ENCODE measurements at places on chromosomes 12 and 14. TPM values are rescaled to one million over a fixed set of nuclear protein-coding genes. Genes with fewer than 3 reads are reported as not detected.
A peak's percentile ranks its signal among the peaks of the same experiment; 100 is the strongest.

- no peak for DNase-seq
Measured at GRCh38 chr12:98985156-98985555, 340.1 kb downstream of the APAF1 start.

The KLRC3 gene
- total RNA-seq: not detected

The C1R gene
- total RNA-seq: 143 TPM

The P2RX2 gene
- not detected for total RNA-seq

GRCh38 chr14:52443506-52443905, 108.8 kb downstream of the TXNDC16 start:
- no peak for DNase-seq

The DNAJC22 gene
- 0.08 TPM for total RNA-seq

- no peak for DNase-seq
Measured at GRCh38 chr14:37843954-37844607, 248.7 kb downstream of the TTC6 start.

The PRH1 gene
- 5.6 TPM for total RNA-seq

DNA sequence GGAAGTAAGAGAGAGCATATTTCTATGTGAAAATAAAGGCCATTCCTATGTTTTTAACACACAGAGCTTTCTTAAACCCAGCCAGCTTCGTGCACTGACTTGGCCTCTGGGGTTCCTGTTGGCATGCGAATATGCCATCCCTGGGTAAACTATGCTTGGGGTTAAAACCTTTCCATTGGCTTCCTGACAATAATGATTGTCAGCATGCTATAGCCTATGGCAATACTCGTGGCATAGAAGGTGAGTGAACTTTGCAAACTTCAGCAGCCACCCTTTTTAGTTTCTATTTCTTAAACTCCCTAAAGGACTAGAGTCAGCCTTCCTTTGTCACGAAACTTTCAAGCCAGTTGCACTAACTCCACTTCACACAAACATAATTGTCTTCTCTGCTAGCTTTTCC, 148.4 kb upstream of the RGS6 start:
- DNase-seq: no peak

The LRFN5 gene
- 0.30 TPM for total RNA-seq

GRCh38 chr14:54782751-54783659, 119.6 kb downstream of the GCH1 start:
- DNase-seq: no peak

DNA sequence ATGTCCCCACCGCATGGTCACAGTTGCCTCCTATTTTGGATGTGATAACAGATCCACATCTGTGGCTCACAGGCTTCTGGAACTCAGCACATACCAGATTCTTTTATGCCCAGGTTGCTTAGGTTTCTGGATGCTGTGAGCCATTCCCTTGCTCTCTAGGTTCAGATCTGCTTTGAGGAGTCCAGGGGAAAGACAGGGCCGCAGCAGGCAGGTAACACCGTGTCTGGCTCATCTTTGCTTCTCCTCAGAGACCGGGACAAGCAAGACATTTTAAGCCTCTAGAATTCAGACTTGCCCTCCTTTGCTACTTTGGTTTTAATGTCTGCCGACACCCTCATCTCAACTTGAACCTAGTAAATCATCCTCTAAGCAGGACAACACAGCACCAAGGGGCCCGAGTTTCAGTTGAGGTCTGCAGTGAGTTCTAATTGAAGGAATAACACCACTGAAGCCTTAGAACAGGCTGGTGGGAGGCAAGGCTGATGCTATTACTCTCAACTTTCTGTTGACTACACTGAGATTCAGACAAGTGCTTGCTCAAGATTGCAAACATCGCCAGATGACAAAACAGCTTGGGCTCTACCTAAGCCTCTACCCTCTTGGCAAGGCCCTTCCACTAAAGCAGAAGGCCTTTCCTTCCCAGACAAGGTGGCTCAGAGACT, 55.3 kb downstream of the MDM2 start:
- no peak for DNase-seq

DNA sequence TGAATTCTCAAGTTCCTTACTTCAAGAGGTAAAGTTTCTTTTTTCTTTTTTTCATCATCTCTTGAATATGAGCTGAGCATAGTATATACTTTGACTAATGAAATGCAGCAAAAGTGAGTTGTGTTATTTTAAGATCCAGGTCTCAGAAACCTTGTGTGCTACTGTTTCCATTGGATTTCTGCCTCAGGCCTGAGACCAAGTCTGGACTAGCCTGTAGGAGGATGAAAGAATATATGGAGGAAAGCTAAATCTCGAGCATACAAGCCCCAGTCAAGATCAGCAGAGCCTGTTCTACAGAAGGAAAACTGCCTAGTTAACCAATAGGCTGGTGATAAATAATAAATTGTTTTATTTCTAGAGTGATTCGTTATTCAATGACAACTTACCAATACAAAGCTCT, 652.5 kb downstream of the C12orf50 start:
- no peak for DNase-seq

DNA sequence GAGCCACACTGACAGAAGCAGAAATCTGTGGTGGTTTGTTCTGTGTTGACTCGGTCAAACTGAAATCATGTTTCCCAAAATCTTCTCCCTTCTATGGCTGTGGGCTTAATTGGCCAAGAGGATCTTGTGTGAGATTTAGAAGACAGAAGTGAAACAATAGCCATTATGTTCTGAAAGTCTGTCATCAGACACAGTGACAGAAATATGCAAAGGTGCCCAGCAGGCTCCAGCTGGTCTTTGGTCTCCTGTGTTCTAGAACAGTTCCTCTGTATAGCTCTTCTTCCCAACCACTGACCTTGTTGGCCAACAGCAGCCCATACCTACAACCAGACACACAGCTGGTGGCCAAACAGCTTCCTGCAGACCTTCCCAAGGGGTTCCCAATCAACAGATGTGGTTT, 25.0 kb upstream of the COCH start:
- no peak for DNase-seq

DNA sequence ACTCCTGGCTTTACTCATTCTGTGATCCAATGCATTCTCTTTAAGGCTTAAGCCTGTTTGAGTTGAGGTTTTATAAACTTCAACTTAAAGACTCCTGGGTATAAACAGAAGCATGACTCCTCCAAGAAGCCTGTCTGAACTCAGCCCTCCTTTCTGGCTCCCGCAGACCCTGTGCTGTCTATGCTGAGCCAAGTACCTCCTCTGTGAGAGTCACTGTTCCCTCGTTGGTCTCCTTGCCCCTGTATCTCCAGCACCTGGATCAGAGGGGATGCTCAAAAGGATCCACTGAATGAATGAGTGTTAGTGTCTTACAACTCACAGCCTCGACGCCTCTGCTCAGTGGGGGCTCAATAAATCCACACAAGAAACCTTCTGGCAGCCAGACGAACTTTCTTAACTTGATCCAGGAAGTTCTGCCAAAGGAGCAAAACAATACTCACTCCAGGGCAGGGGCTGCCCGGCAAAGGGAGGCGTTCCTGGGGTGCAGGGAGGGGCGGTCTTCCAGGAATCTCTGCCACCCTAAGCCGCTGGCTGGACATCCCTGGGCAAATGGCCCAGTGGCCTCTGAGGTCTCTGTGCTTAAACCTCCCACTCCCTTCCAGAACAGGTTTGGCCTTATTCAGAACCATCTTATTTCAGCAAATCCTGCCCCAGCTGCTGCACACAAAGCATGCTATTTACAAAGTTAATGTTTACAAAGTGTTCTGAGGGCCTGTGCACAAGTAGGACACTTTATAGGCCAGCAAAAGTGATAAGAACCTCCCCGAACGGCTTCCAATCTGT, 32.9 kb downstream of the MAP1LC3B2 start:
- peak; percentile 25 for DNase-seq

The RD3L gene
- 30.7 TPM for total RNA-seq

DNA sequence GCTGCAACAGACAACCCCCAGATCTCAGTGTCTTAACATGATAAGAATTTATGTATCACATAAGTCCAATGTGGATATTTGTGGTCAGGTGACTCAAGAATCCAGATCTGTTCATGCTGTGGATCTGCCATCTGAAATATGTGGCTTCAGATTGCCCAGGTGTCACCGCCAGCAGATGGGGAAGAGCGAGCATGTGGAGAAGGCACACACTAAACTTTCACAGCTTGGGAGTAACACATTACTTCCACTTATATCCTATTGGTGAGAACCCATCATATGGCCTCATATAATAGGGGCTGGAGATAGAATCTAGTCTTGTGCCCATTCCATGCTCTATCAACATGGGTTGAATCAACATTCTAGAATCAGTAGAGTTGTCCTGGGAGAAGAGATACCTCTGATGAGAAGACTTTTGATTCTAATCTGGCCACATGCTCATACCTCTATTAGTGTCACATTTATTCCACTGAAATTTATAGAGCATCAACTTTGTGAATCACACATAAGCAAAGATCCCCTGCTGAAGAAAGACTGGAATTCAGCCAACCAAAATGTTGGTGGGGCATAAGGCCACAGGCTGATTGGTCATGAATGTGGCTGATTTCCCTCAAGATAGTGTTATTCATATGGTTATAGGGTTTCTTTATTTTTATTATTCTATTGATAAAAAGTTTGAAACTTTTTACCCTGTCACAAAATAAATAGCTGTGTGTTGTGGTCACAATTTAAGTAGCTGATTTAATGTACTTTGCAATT, 6.0 kb upstream of the CALCOCO1 start:
- no peak for DNase-seq

GRCh38 chr12:124853781-124854636, 9.7 kb downstream of the SCARB1 start:
- no peak for DNase-seq

The P3H3 gene
- total RNA-seq: 17.5 TPM

DNA sequence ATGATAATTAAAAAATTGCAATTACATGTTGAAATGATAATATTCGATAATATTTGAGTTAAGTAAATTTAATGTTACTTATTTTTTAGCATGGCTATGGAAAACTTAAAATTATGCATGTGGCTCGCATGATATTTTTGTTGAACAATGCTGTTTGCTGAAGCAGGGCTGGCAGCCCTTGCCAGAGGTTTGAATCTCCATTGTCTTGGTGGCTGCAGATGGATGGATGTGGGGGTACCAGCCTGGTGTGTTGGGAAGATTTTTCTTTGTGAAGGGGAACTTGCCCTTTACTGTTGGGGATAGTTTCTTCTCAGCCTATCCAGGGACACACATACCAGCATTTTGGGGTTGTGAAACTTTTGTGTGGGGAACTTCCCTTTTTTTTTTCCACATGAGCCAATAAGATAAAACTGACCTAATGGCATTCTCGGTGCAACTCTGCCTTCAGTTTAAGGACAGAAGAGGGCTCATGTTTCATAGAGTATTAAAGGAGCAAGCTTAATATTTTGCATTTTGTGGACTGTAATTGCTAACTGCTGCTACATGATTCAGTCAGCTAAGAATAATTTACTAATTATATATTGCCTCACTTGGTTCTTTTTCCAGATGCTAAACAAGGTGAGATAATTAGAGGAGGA, 8.8 kb downstream of the RASSF3 start:
- DNase-seq: no peak

The FOXA1 gene
- not detected for total RNA-seq

- no peak for DNase-seq
Measured at GRCh38 chr14:61720294-61720661, 25.0 kb downstream of the HIF1A start.

- DNase-seq: no peak
Measured at GRCh38 chr12:4849115-4849541, 60.6 kb upstream of the KCNA1 start.

- DNase-seq: no peak
Measured at GRCh38 chr14:104129556-104129955, 8.8 kb upstream of the KIF26A start.

DNA sequence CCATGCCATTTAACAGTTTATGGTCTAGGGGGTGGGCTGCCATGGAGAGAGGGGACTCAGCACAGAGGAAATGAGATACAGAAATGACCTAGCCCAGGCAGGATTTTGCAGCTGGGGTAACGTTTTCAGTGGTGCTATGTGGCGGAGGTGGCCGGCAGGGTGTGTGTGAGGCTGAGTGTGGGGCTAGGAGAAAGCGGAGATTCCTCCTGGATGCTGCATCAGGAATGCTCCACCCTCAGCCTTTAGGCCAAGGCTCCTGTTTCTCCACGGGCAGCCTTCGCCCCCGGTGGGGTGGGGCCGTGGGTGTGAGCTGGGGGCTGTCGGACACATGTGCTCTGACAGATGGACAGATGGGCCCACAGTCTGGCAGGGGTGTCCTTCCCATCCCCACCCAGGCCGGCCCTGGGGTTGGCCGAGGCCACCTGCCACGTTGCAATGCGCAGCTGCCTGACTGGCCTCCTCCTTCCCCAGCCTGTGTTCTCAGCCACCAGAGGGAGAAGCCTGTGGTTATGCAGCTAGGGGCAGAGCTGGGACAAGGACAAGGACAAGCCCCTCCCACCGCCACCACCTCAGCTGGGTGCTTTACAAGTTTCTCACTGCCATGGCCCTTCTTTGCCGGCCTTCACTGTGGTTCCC, 44.3 kb downstream of the TEAD4 start:
- DNase-seq: no peak

DNA sequence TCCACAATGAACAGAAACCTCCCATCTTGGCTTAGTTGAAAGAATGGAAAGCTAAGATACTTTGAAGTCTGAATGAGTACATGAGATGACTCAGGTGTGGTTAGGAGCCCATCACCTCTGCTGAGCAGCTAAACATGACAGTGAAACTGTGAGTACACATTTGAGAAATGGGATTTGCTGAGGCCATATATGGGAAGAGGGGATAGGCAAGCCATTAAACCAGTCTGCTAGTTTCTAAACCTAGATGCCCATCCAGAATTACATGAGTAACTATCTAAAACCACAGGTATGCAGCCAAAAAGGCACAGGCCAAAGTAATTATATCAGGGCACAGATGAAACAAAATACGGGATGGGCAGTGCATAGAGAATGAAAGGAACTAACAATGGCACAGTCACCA, 41.2 kb downstream of the NKX2-1 start:
- DNase-seq: no peak

Data from left ventricle myocardium inferior (tissue), 1 donor.